Activated naive CD4-positive, alpha-beta T cell treated with anti-CD3 and anti-CD28 coated beads, Interleukin-2, amount 50 U/mL, for 72 hours (primary cell): ENCODE measurements at places on chromosomes 11 and 22. TPM values are rescaled to one million over a fixed set of nuclear protein-coding genes. Genes with fewer than 3 reads are reported as not detected.

The TTC17 gene
- total RNA-seq, result 69.1 TPM

The TRPC6 gene
- not detected for total RNA-seq

The OR51B2 gene
- not detected for total RNA-seq

The PGGHG gene
- total RNA-seq, result 695 TPM

The P4HA3 gene
- not detected for total RNA-seq

The PDE2A gene
- total RNA-seq, result 0.68 TPM

The KRTAP5-2 gene
- total RNA-seq, result not detected

- DNase-seq, result no peak
These were observed at the start of gene KRTAP5-10 for GRCh38 chr11:71565263-71565662. KRTAP5-10 (plus strand) TSS chr11:71565563; CDS start chr11:71565588, 25 bp downstream.

- no peak for DNase-seq
These were observed 2.8 kb upstream of the RPS19BP1 start for GRCh38 chr22:39535357-39535725.

DNA sequence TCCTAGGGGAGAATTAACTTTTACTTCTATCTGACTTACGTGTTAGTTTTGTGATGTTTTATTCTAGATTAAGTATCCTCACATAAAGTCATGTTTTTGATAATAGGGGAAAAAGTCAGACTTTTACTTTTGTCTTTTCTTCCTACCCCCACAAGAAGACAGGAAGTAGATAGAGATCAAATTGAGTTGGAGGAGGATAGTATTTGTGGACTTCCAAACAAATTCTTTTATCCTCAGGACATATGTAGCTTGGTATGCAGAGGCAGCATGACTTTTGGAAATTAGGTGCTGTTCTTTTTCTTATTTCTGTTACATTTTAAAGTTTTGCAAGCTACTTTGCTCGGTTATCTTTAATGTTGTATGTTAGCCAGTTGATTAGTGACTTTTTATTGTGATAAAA is 61.4 kb downstream of the MTMR3 start:
- DNase-seq, result no peak

GRCh38 chr11:96126917-96127595 is 203.1 kb upstream of the MTMR2 start:
- DNase-seq, result no peak

DNA sequence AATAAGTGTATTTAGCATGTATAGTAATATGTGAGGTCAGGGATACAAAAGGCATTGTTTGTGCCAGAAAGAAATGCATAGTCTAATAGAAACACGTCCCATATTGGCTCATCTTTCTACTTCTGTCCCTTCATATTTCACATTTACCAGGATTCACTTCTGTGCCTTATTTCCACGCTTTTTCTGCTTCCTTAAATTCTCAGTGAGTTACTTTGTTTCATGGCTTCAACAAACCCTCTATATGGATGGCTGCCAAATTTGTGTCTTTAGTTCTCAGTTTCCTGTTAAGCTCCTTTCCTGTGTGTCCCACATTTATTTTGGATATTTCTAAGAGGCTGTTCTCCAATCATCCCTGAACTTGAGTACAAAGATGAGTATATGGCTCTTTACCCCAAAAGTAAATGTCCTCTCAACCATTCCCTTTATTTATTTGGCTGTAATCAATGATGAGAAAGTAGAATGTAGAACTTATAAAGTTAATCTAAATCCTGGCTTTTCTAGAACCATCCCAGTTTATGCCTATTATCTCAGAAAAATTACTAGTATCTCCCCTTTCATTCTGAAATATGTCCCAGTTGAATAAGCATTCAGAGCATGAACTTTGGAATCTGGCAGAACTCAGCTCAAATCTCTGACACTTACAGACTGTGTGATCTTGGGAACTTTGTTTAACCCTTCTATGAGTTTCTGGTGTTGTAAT is 23.5 kb downstream of the OR8B12 start:
- no peak for DNase-seq

DNA sequence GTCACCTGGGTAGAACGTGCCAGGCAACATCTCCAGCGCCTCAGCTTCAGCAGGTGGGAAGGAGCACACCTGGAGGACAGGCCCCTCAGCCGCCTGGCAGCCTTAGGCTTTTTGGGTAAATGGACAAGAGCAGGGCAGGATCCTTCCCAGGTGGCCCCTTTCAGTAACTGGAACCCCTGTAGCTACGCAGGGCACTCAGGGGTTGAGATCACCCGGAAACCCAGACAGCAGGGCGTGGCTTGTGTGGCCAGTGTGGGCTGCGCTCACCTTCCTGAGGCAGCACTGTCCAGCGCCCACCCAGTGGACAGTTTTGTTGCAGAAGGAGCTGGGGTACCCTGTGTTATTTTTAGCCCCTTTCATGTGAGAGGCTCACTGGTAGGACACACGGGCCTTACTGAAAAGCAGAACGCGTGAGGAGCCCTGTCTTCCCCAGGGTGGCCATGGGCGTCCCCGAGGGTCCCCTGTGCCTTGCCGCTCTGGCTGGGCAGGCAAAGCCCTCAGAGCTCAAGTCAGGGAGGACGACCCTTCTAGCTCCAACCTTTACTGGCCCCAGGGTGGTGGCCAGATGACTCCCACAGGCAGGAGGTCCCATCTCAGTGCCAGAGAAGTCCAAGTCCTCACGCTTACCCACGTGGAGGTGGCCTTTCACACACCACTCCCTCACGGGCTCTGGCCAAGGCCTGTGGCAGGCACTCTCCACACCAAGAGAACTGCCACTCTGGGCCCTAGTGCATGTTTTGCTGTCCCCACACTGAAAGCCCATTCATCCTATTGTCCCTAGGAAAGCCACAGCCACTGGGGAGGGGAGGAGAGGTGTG is 75.8 kb downstream of the CTTN start:
- no peak for DNase-seq

DNA sequence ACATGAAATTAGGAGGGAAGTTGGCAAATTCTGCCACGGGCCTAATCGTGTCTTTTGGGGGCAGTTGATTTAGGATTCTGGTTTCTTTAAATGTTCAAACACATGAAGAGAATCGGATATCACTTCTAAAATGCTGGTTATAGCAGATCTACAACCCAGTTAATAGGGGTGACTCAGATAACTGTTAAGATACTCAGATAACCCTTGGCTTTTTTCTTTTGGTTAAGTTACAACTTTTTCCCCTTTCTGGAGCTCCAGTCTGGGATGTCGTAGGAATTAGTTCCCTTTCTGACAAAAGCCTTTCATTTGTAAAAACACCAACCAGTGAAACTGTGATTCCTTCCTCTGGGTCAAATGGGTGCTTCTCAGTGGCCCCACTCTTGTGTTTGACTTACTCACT is 976 bp downstream of the DEPDC7 start:
- DNase-seq, result no peak

DNA sequence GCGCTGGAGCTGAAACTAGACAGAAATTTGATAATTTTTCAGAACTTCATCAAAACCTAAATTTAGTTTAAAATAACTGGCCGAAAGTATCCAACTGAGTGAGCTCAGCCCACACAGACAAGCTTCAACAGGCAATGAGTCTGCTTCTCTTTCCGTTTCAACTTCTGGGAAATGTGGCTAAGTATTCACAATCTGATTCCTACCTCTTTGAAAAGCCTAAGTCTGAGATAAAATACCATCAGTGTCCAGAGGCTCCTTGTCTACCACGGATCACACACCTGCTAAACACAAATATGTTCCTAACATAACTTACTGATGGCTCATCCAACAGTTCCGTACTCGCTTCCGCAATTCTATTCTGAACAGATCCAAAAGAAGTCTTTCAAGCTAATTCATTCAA is 8.5 kb downstream of the SIK3 start:
- DNase-seq, result no peak

GRCh38 chr11:9720290-9720630 is 56.4 kb downstream of the SWAP70 start:
- DNase-seq, result no peak

GRCh38 chr11:45847911-45848316 is 639 bp downstream of the CRY2 start:
- DNase-seq, result no peak
